Right lobe of liver (tissue), 6 donors: ENCODE measurements at places on chromosomes 11 and 22. TPM values are rescaled to one million over a fixed set of nuclear protein-coding genes. Genes with fewer than 3 reads are reported as not detected.

GRCh38 chr22:21855676-21856075, 11.8 kb downstream of the MAPK1 start:
- no peak overlapping the region for H3K4me3 ChIP-seq
- DNase-seq, result no peak
- peaks cover 20% of the 10 kb centered on the region for H3K4me1 ChIP-seq
- H3K27ac ChIP-seq, result no peak overlapping the region
- no peaks in the 10 kb centered on the region for H3K36me3 ChIP-seq

- DNase-seq, result no peak
- H3K27me3 ChIP-seq, result no peaks in the 10 kb centered on the region
- H3K4me3 ChIP-seq, result no peak overlapping the region
- H3K27ac ChIP-seq, result no peak overlapping the region
- no peaks in the 10 kb centered on the region for H3K36me3 ChIP-seq
Measured at GRCh38 chr11:91163619-91164451, 941.0 kb upstream of the CHORDC1 start.

- no peaks in the 10 kb centered on the region for H3K27me3 ChIP-seq
- no peaks in the 10 kb centered on the region for H3K4me1 ChIP-seq
- DNase-seq, result no peak
- H3K4me3 ChIP-seq, result peak overlapping the region; percentile 12
- peak overlapping the region; percentile 89 for H3K27ac ChIP-seq
- no peaks in the 10 kb centered on the region for H3K36me3 ChIP-seq
Measured at GRCh38 chr11:61972112-61972671, 4.8 kb upstream of the FTH1 start.

The VSIG2 gene
- not detected for total RNA-seq

DNA sequence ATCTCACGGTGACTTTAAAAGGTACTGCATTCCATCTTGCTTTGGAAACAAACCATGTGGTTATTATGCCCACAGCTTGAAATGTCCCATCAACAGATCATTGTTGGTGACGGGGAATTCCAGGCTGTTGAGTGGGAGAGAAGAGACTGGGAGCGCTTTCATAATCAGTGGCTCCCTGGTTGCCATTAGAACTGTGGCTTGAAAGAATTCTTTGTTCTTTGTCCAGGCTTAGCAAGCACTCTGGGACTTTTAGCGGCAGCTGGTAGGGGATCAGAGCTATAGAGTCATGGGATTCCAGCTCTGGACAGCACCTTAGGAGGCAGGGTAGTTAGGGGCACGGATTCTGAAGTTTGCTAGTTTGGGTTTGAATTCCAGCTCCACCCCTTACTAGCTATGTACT, 22.0 kb downstream of the MMP20 start:
- H3K36me3 ChIP-seq, result no peaks in the 10 kb centered on the region
- H3K27me3 ChIP-seq, result no peaks in the 10 kb centered on the region
- DNase-seq, result no peak

DNA sequence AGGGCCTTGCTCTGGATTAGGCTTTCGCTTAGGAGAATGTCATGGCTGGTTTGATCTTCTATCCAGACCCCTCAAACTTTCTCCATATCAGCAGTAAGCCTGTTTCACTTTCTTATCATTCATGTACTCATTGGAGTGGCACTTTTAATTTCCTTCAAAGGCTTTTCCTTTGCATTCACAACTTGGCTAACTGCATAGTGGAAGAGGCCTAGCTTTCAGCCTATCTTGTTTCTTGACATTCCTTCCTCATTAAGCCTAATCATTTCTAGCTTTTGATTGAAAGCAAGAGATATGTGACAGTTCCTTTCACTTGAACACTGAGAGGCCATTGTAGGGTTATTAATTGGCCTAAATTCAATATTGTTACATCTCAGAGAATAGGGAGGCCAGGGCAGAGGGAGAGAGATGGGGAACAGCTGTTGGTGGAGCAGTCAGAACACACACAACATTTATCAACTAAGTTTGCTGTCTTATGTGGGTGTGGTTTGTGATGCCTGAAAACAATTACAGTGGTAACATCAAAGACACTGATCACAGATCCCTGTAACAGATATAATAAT, 37.7 kb upstream of the APOBEC3A start:
- no peaks in the 10 kb centered on the region for H3K27me3 ChIP-seq
- H3K27ac ChIP-seq, result no peak overlapping the region
- no peak overlapping the region for H3K4me3 ChIP-seq
- H3K4me1 ChIP-seq, result peaks cover 11% of the 10 kb centered on the region
- no peaks in the 10 kb centered on the region for H3K36me3 ChIP-seq

DNA sequence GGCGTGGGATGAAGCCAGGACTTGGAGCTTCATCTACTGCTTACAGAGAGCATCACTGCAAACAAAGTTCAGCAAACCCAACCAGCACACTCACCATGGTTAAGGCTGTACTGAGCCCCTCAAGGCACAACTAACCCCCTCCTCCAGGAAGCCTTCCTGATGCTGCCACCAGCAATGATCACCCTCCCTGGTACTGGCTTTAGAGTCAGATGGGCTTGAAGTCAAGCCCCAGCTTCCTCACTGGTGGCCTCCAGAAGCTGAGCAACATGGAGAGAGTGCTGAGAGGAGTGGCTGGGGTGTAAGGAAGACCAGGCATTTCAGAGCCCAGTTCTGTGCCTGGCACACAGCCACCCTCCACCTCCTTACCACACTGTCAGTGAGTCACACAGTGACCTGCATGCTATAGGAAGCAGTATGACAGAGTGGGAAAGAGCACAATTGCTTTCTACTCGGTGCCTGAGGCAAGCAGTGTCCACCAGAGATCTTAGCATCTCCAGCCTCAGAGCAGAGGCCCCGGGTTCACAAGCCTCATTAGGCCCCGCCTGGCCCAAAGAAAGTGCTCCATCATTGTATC, 24.7 kb upstream of the BAIAP2L2 start:
- no peak for DNase-seq
- H3K27ac ChIP-seq, result no peak overlapping the region
- H3K27me3 ChIP-seq, result no peaks in the 10 kb centered on the region

DNA sequence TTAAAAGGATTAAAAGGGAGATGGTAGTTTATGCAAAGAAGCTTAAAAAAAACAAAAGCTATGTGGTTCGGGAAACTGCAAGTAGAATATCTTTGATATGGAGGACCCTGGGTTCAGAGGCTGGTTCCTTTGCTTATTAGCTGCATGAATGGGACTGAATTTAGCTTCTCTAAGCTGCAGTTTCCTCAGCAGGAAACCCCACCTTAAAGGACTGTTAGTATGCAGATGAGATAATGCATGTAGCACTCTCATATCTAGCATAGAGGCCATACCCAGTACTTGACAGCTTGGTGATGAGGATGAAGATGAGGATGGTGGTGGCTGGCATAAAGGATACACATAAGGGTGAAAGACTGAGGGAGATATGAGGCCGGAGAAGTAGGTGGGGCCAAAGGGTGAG, 134.6 kb downstream of the RRAS2 start:
- DNase-seq, result no peak
- no peak overlapping the region for H3K4me3 ChIP-seq
- no peaks in the 10 kb centered on the region for H3K27me3 ChIP-seq
- no peak overlapping the region for H3K27ac ChIP-seq
- no peaks in the 10 kb centered on the region for H3K36me3 ChIP-seq

The ART1 gene
- total RNA-seq, result not detected

The CDC42EP2 gene
- total RNA-seq, result 3.4 TPM

DNA sequence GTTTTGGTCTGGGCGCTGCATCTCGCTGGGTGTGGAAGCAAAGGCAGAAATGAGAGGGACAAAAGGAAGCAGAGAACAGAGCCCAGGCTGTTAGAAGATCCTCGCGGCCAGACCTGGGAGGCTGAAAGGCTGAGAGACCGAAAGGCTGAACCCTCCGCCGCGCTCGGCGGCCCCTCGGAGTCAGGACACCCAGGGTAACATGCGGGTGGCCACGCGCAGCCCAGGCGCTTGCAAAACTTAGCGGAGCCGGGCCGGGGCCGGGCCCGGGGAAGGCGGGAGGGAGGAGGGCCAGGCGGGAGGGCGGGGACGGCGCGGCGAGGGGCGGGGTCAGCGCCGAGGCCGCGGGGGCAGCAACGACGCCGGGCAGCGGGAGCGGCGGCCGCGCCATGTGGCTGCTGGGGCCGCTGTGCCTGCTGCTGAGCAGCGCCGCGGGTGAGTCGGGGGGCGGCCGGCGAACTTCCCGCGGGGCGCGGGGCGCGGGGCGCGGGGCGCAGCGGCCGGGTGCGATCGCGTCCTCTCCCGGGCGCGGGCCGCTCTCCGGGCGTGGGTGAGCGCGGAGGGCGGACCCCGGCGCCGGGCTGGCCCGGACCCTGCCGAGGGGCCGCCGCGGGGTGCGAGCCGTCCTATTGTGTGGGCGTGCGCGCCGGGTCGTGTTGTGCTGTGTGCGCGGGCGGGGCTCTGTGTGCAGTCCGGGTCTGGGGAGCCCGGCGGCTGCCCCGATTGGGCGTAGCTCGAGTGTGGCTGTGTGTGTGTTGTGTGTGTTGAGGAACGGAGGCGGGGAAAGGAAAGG, at the start of gene LDLRAD3:
TSS of gene LDLRAD3 (plus strand) at position 350 of the 790 bp plus-strand sequence. CDS start at position 387, 37 bp downstream.
- peak within 1 kb of the TSS; percentile 48 for H3K4me3 ChIP-seq
- peak; percentile 85 for DNase-seq
